ENCODE measurements at places on chromosomes 11 and 22.

DNA sequence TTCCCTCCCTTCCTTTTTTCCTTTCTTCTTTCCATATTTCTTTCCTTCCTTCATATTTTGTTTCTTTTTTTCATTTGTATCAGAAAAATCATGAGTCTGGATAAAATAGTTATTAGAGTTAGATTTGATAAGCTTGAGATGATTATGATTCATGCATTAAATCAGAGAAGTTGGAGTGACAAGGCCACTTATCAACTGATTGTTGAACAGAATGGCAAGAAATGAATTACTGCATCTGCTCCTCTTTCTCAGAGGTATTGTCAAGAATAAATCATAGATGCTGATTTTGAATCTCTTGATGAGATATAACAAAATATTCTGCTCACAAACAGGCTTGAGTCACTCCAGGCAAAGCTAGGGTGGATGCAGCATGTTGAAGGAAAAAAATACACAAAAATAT lies 54.6 kb upstream of the ANO5 start:
- no peak for DNase-seq

GRCh38 chr11:28401446-28401845 lies 293.3 kb downstream of the METTL15 start:
- no peak for DNase-seq

DNA sequence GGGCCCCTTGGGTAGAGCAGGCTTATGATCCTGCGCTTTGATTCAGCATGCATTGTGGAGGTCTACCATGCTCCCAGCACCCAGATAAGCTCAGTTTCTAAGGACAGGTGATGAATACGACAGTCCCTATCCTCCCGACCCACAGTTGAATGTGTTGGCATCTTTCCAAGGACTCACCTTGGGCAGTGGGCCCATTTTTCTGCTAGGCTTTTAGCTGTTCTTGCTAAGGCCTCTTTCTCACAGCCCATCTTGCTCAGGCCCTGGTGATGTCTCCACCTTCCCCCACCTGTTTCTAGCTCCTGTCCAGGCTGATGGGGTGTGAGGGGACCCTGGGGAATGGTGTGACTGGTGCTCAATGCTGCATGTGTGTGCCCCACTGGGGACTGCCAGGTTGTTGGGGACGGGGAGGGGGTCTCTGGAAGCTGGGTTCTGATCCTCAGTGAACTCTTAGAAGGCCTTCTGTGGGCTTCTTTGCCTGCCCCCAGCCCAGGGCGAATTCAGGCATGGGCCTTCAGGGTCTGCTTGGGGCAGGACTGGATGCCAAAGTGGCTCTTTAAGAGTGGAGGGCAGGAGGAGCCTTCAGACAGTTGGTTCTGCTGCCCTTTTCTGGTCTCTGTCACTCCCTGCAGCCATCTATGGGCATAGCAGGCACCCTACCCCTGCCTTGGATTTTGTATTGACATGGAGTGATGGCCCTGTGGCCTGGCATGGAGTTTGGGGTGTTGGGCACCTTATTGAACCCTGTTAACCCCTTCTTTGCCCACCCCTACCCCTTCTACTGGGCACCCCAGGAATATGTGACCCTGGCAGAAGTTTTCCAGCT lies 33.1 kb downstream of the PHLDB1 start:
- no peak for DNase-seq

GRCh38 chr11:119684361-119685110 lies 44.5 kb downstream of the NECTIN1 start:
- no peak for DNase-seq

DNA sequence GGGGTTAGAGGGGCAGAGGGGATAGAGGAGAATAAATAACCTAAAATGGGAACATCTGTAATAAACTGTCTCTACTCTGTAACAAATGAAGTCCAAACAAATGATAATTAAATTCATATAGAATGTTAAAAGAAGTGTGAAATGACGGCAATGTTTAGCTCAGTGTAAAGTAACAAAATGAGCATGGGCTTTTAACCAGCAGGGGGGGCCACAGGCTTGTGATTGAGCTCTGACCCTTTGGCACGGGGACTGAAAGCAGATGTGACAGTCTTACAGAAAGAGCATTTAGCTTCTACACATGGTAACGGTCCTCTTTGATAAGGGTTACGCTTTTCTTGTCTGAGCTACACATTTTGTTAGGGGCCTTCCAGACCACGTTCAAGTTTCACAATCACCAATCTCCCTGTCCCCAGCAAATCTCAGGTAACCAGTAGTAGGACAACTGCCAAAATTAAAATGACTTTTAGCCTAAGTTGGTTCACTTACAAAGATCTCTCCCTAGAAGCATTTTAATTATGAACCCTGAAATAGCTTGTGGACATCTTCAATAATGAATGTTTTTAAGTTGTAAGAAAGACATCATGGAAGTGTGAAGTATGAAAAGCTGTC lies 262.5 kb downstream of the DCDC1 start:
- no peak for DNase-seq

DNA sequence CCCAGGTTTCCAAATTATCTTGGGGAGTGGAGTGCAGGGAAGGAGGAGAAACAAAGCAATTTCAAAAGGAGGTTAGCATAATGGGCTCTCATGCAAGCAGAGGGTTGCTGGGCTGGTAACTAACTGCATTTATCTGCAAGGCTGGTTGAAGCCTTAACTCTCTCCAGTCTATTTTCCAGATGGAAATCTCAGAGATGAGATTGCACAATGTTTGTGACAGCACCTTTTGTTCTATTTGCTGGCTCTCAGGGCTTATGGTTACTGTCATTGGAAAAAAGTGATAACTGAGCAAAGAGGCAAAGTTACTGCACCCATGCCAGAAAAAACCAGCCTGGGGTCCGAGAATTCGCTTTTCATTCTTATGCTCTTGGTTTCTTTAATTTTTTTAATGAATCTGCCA lies 33.2 kb downstream of the ABCC8 start:
- no peak for DNase-seq

GRCh38 chr22:45014654-45015053 lies 4.8 kb upstream of the PHF21B start:
- no peak for DNase-seq

GRCh38 chr11:127056338-127056971 lies 55.9 kb upstream of the KIRREL3 start:
- no peak for DNase-seq

- DNase-seq: no peak
These were observed 128.9 kb downstream of the DBX1 start for GRCh38 chr11:20031155-20032001.

GRCh38 chr11:71449596-71449995 lies 1.4 kb upstream of the DHCR7 start:
- DNase-seq: no peak

- no peak for DNase-seq
These were observed 1.9 kb upstream of the RFPL3 start for GRCh38 chr22:32355760-32356159.

DNA sequence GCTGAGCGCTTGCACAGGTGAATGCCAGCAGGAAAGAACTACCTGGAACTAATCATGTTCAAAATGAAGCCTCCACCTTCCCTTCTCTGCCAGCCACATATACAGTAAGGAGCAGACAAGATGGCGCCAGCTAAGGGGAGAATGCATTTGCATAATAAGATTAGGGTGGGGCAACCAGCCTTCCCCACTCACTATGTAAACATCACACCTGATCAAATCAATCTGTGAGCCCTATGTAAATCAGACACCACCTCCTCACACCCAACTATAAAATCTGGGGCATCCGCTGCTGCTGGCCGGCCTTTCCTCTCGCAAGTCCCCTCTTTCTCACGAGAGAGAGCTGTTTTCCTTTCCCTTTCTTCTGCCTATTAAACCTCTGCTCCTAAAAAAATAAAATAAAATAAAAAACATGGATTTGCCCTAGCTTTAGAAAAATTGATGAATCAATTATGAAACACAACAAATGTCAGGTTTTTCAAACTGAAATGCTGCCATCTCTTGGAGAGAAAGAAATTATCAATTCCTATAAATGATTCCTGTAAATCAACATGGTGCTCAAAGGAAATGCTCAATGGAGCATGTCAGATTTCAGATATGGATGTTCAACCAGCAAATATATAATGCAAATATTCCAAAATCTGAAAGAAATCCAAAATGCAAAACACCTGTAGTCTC lies 108.9 kb downstream of the SGSM3 start:
- DNase-seq: no peak

- DNase-seq: no peak
These were observed 4.3 kb downstream of the CLTCL1 start for GRCh38 chr22:19287076-19287707.

GRCh38 chr11:64118876-64119665 lies 46.8 kb downstream of the MACROD1 start:
- no peak for DNase-seq

DNA sequence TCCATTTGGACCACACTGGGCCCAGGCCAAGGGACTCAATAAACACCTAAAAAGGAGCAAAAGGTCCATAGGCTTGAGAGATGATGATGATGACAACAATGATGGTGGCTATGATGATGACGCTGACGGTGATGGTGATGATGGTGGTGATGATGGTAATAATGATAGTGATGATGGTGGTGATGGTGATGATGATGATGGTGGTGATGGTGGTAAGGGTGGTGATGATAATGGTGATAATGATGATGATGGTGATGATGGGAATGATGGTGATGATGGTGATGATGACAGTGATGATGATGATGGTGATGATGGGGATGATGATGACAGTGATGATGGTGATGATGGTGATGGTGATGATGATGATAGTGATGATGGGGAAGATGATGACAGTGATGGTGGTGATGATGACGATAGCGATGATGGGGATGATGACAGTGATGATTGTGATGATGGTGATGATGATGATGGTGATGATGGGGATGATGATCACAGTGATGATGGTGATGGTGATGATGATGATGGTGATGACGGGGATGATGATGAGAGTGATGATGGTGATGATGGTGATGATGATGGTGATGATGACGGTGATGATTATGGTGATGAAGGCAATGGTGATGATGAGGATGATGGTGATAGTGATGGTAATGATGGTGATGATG lies 7.1 kb upstream of the RASD2 start:
- no peak for DNase-seq

GRCh38 chr22:41499624-41500280 lies 30.8 kb downstream of the ACO2 start:
- DNase-seq: no peak

- no peak for DNase-seq
These were observed 43.9 kb downstream of the PDHX start for GRCh38 chr11:34960277-34960676.

DNA sequence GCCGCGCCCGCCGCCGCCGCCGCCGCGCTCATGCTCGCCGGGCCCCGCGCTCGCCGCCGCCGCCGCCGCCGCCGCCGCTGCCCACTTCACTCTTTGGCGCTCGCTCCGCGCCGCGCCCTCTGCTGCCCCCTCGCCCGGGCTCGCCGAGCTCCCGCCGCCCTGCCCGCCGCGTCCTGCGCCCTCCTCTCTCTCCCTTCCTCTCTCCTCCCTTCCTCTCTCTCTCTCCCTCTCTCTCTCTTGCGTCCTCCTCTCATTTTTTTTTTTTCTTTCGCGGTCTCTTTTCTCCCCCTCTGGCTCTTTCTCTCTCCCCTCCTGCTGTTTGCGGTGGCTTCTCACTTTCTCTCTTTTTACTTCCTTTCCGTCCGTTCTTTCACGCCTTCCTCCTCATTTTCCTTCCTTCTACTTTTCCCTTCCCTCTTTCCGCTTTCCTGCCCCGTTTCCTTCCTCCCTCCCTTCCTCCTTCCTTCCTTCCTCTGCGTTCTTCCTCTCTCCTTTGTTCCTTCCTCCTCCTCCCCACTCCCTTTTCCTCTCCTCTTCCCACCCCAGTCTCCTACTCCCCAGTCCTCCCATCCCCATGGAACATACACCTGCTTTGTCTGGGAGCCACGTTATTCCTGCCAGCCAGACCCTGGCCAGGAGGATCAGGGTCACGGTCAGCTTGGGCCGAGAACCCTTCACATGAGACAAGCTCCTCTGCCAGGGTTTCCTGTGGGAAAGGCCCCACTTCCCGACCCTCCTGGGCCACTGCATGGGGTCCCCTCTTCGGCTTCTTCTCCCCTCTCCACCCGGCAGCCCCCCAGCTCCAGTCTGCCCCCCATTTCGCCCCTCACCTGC lies 19.3 kb upstream of the SHISAL1 start:
- no peak for DNase-seq

DNA sequence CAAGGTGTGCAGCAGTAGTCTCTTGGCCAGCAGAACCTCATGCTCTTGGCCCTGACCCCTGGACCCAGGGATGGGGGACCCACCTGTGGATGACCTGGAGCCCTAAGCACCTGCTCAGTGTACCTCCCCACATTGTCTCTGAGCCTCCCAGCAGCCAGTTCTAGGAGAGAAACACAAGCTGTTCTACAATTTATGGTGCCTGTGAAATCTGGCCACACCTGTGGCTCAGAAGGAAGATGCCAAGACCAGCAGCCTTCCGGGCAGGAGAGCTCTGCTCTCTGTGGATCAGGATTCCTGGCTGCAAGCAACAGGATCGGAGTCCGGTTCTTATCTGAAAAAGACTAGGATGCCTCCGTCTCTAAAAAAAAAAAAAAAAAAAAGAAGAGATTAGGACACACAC lies 103.6 kb upstream of the ANO1 start:
- DNase-seq: no peak

DNA sequence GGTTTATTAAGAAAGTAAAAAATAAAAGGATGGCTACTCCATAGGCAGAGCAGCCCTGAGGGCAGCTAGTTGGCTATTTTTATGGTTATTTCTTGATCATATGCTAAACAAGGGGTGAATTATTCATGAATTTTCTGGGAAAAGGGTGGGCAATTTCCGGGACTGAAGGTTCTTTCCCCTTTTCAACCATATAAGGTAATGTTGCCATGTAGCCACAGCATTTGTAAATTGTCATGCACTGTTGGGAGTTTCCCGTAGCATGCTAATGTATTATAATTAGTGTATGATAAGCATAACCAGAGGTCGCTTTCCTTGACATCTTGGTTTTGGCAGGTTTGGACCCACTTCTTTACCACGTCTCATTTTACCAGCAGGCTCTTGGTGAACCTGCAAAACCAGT lies 610.4 kb upstream of the B3GAT1 start:
- no peak for DNase-seq

DNA sequence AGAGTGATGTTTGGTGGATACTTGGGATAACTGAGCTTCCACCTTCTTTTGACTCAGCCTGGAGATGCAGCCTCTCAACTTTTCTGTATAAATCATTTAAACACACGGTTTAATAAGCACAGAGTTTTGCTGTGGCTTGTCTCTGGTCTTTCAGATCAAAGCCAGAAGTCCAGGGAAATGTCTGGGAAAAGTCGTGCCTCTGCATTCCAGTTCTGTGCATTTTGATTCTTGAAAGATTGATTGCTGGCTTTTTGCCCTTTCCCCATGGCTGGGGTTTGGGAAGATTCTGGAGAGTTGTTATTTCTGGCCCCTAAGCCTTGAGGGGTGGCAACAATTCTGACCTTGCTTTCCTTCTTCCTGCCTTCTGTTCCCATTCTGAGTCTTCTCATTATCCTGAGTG lies 154.1 kb downstream of the COMMD9 start:
- no peak for DNase-seq

GRCh38 chr11:19816817-19817216 lies 104.2 kb downstream of the NAV2 start:
- DNase-seq: no peak
